ENCODE measurements at places on chromosomes 4 and X. TPM values are rescaled to one million over a fixed set of nuclear protein-coding genes. Genes with fewer than 3 reads are reported as not detected.

Gene ARX
- total RNA-seq: 2.7 TPM

GRCh38 chr4:182555997-182556418 lies 312.8 kb downstream of the TENM3 start:
- peaks cover 22% of the 10 kb centered on the region for H3K4me1 ChIP-seq
- H3K27ac ChIP-seq: no peak overlapping the region
- no peaks in the 10 kb centered on the region for H3K27me3 ChIP-seq
- no peaks in the 10 kb centered on the region for H3K36me3 ChIP-seq
- DNase-seq: no peak

- no peak overlapping the region for H3K27ac ChIP-seq
- no peaks in the 10 kb centered on the region for H3K36me3 ChIP-seq
- no peaks in the 10 kb centered on the region for H3K27me3 ChIP-seq
- H3K4me1 ChIP-seq: no peaks in the 10 kb centered on the region
- H3K4me3 ChIP-seq: no peak overlapping the region
Observed at GRCh38 chrX:128975745-128976144, 547.5 kb downstream of the SMARCA1 start.

DNA sequence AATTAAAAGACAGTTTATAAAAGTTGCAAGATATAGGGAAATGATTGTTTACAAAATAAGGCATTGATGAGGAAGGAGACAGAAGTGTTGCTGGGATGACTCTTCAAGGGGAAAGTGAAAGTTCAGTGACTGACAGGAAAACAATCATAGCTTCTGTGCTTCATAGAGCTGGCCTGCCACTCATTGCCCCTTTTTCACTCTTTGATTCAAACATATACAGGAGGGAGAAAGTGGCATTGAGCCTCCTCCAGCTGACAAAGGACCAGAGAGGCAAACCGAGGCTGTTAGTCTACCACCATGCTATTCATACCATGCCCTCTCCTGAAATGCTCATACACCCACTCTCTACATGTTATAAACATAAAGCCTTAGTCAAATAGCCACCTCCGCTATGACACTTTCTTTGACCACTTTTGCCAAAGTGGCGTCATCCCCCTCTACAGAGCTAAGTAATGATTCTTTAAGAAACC lies 79.2 kb upstream of the ATOH1 start:
- H3K36me3 ChIP-seq: no peaks in the 10 kb centered on the region
- DNase-seq: no peak
- H3K27ac ChIP-seq: no peak overlapping the region
- no peak overlapping the region for H3K4me3 ChIP-seq

Gene ABCG2
- total RNA-seq: 0.19 TPM

- H3K4me1 ChIP-seq: peaks cover 20% of the 10 kb centered on the region
- H3K4me3 ChIP-seq: no peak overlapping the region
- H3K36me3 ChIP-seq: no peaks in the 10 kb centered on the region
- no peaks in the 10 kb centered on the region for H3K27me3 ChIP-seq
Observed at GRCh38 chr4:2409381-2409783, 9.1 kb downstream of the ZFYVE28 start.
